ENCODE measurements at places on chromosomes 3 and 15.

- no peak for DNase-seq
These were observed 144.3 kb upstream of the ADAMTS9 start for GRCh38 chr3:64832098-64832497.

GRCh38 chr3:4983739-4984510 is 4.7 kb downstream of the BHLHE40 start:
- no peak for DNase-seq

DNA sequence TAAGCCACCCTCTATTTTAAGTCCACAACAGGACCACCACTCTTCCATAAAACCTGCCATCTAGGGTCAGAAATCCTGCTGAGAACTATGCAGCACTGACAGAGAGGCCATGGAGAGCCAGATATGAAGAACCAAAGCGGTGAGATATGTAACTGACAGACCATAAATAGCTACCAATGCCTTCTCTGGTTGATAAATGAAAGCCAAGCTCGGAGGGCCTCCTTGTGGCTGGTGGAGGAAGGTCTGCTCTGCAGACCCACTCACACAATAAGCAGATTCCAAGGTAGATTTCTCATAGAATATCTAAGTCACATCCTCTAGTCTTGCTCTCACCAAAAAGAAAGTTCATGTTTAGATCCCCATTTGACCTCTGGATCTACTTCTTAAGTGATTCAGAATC is 38.9 kb downstream of the RYK start:
- no peak for DNase-seq

GRCh38 chr15:93060336-93061248 is 28.4 kb downstream of the RGMA start:
- no peak for DNase-seq

- no peak for DNase-seq
These were observed 4.0 kb upstream of the FMN1 start for GRCh38 chr15:33198541-33198940.

DNA sequence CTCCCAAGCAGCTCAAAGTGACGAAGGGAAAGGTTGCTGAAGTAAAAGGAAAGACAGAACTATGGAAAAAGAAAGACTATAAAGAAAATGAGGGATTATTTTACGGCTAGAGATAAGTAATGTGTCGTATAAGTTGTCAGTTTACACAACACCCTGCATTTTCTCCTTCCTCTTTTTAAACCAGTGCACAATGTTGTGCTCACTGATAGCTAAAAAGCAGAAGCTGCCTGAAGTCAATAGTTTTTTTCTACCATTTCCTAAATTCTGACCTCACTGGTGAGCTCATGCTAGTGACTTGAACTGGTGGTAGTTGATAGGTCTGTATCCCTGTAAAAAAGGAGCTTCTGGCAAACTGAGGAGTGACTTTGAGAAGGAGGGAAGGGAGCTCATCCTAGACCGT is 368.6 kb upstream of the GBE1 start:
- DNase-seq = no peak

- DNase-seq = no peak
These were observed 596.9 kb upstream of the GRM7 start for GRCh38 chr3:6264036-6264435.

GRCh38 chr3:3665961-3666640 is 133.1 kb upstream of the LRRN1 start:
- no peak for DNase-seq

DNA sequence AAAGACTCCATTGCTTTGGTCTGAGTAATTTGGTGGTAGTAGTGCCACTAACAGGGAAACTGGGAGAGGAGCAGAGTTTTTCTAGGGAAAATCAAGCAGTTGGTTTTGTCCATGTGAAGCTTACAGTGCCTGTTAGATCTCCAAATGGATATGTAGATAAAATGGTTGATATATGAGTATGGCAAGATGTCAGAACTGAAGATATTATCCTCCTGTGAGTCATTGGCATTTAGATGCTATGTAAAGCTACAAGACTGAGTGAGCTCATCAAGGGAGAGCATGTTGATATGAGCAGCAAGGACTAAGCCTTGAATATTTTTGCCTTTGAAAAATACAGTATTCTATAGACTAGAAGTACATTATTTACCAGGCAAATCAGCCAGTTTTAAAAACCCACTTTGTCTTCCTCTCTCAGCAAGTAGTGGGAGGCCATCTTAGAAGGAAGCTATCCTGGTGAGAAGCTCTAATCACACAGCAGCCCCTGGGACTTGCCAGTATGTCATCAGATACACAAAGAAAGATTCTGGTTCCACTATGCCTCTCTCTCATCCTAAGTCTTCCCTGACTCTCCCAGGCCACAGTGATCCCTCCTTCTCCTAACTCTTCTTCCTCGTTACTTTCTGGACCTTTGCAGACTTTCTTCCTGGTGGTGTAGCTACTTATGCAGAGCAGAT is 77.4 kb upstream of the ANKRD28 start:
- DNase-seq = peak; percentile 53

DNA sequence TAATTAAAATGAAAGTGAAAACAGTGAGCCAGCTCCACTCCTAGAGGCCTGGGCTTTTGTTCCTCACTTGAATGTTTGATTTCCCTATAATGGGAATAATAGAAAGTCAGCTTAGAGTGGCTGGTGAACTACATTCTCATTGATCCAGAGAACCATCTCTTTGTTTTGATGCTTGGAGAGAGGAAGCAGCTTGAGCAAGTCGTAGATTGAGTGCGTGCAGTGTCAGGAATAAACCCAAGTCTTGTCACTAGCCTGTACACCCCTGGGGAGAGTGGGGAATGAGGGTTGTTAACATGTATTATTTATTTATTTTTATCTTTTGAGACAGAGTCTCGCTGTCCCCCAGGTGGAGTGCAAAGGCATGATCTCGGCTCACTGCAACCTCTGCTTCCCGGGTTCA is 885 bp upstream of the LSG1 start:
- no peak for DNase-seq

DNA sequence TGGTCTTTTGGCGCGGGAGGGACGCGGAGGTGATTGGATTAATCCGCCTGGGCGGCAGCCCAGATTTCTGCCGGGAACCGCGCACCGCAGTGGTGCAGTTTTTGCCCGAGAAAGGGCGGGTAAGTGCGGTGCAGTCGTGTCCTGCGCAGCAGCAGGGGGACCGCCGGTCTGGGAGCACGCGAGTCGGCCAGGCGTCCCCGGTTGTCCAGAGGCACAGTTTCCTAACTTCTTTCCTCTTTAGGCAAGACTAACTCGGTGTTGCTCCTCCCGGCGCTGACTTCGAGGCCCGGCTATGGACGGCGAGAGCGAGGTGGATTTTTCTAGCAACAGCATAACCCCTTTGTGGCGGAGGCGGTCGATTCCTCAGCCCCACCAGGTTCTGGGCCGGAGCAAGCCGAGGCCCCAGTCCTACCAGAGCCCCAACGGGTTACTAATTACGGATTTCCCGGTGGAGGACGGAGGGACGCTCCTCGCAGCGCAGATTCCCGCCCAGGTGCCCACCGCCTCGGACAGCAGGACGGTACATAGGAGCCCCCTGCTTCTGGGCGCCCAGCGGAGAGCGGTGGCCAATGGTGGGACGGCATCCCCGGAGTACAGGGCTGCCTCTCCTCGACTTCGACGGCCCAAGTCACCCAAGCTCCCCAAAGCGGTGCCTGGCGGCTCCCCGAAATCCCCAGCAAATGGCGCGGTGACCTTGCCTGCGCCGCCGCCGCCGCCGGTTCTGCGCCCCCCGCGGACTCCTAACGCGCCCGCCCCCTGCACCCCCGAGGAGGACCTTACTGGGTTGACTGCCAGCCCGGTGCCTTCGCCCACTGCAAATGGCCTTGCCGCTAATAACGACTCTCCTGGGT is 736 bp downstream of the ARHGEF26 start:
- DNase-seq = no peak

DNA sequence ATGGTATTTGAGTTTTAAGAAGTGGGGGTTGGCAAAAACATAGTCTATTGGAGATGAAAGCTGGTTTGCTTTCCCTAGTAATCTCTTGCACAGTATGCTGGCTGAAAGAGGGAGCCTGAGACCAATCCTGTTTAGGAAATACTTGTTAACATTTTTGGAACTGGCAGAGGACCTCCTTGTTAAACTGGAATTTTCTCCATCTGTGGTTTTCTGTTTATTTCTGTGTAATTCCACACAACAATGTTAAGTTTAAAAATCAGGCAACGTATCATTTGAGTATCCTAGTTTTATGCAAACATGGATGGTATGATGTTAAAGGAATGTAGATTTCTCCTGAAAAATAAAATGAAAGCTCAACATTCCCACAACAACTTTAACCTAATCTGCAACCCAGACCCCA is 536.0 kb upstream of the TBL1XR1 start:
- no peak for DNase-seq

DNA sequence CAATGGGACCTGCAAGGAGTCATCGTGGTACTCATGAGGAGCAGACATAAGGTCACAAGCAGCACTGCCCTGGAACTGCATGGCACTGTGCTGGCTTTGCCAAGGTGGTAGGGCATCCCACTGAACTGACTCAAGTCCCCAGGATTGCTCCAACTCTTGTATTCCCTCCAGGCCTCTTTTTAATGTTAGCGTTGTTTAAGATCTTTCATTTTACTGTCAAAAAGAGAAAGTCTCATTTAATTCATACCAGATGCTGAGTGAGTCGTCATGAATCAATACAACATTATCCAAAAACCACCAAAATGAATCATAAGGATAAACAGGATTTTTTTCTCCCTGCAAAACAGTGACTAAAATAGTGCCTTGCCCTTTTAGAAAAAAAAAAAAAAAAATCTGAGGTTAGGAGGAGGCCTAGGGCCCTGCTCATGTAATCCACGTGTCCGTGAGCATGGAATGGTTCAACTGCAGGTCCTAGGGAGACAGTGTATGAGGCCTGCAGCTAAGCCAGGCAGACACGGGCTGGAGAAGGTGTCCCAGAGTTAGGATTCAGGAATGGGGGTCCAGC is 36.7 kb upstream of the BLM start:
- DNase-seq = peak; percentile 98

DNA sequence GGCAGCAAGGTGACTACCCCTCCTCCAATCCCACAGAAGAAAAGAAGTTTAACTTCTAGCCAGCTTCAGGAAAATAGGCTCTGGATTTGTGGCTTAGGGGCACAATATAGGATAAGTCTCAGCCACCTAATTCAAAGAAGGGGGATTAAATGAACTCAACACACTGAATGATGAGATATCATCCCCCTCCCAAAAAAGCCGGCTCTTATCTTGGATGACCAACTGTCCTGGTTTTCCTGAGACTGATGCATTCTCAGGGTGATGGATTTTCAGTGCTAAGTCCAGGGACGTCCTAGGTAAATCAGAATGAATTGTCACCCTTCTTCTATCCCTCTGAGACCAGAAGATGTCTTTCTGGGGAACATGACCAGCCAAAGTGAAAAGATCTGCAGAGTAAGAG is 487.0 kb upstream of the PROK2 start:
- no peak for DNase-seq

GRCh38 chr3:37173806-37174205 is 576 bp downstream of the LRRFIP2 start:
- DNase-seq = no peak

DNA sequence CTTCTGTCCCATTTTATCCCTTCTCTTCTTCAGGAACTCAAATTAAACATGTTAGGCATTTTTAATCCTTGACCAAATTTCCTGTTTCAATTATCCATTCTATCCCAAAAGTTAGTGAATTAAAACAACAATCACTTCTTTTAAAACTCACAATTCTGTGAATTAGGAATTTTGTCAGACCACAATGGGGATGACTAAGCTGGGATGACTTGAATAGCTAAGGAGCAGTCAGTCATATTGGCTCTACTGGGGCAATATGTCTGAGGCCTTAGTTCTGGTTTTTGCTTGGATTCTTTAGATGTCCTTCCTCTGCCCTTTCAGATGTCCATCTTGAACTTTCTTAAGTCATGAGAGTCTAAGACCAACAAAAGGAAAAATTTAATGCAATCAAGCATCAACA is 178.2 kb upstream of the TGFBR2 start:
- DNase-seq = no peak

DNA sequence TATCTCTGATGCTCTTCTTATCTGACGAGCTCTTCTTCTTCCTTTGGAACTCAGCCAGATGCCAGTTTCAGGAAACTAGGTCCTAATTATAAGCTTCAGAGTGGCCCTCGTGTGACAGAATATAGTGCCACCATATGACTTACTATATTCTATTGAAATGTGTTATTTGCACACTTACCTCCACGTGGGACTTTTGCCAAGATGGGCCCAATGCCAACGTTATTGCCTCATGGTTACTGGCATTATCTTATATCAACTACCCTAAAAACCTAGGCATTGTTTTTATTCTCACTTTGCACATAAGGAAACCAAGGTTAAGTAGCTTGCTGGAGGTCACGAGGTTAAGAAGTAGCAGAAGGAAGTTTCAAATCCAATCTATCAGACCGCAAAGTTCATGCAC is 71.3 kb upstream of the SLCO3A1 start:
- no peak for DNase-seq

DNA sequence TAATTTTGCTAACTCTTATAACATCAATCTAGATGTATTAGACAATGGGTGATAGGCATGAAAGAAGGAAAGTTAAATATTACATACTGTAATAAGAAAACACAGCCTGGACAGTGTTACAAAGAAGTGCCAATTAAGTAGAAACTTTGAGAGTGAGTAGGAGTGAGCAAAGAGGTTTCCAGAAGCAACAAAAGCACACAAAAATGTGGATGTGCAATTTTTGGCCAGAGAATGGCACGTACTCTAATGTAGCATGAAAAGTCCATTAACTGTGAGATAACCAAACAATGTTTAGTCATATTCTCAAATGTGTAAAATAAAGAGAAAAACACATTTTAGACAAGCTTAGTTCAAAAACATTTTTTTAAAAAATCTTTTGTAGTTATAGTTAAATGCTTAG is 567.3 kb downstream of the ROBO1 start:
- DNase-seq = peak; percentile 9

All from GM04503 (cell line).